Activated CD4-positive, alpha-beta T cell treated with anti-CD3 and anti-CD28 coated beads for 48 hours (primary cell): ENCODE measurements at places on chromosomes 1 and 21.

DNA sequence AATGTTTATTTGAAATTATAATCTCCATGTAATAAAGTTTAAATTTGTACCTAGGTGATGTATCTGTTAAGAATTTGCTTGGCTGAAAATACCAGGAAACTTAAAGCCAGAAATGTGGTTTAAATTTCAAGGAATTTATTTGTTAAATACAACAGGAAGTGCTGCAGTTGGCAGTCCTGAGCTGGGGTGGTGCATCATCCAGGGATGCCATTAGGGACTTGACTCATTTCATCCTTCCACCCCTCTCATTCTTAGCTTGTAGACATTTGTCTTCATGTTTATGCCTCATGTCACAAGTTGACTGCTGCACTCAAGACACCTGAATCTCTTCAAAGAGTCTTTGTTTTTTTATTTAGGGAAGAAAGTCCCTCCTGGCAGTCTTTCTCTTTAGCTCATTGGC, 175.9 kb downstream of the LHX8 start:
- no peak for DNase-seq

- no peak for DNase-seq
Observed at GRCh38 chr1:160080381-160081100, 797 bp upstream of the KCNJ9 start.

GRCh38 chr1:201215531-201216357, 25.1 kb downstream of the IGFN1 start:
- no peak for DNase-seq

DNA sequence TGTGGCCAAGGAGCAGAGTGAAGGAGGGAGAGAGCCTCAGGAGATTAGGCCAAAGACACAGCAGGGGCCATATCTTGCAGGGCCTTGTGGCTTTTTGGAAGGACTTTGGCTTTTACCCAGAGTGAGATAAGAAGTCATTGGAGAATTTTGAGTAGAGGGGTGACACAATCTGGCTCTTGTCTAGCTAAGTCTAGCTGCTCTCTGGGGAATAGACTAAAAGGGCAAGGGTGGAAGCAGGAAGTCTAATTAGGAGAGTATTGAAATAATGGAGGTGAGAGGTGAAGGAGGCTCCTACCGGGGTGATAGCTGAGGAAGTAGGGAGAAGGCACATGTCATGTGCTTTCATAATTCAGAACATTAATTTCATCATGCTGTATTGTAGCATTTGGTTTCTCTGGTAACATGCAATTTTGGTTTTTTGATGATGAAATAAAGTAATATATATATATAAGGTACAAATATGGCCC, 34.3 kb upstream of the KCNA3 start:
- no peak for DNase-seq

DNA sequence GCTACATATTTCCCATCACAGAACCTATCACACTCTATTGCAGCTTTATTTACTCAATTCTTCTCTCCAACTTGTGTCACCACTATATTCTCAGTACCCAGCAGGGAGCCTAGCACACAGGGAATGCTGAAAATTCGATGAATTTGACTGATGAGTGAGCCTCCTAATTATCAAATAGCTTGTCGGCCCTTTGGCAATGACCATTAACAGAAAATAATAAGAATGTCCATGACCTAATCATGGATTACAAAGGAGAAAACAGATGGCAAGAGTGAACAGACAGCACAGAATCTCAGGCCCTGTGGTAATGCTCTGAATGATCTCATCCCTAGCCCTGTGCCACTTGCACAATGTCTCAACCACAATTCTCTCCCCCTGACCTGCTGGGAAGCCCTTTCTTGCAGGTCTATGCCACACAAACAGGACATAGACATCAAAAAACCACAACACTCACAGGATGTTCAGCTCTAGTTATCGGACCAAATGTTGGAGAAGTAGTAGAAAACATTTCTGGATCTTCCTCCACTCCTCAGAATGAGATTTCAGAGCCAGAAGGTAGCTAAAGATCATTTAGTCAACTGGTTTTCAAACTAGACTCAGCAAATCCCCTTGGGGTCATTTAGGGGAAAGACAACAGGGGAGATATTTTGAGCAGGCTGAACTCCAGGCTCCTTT, 68.4 kb downstream of the LUZP1 start:
- DNase-seq = peak; percentile 52

DNA sequence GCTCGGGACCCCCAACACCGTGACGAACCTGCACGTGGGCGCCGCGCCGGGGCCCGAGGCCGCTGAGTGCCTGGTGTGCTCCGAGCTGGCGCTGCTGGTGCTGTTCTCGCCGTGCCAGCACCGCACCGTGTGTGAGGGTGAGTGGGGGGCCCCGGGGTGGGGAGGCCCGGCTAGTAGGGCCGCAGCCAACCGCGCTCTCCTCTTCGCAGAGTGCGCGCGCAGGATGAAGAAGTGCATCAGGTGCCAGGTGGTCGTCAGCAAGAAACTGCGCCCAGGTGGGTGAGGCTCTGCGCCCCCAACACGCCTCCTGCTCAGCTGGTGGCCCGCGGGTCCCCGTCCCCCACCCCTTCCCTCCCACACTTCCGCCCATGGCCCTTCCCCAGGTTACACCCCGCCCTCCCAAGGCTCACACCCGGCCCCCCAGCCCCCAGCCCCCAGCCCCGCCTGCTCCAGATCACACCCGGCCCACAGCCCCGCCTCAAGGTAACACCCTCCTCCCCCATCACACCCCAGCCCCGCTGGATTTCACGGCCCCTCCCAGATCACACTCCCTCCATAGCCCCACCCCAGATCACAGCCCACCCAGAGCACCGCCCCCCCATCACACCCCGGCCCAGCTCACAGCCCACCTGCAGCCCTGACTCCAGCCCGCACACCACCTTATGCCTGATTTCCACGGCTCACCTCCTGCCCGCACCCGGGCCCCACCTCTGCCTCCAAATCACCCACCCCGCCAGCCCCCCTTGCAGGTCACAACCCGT, 2.4 kb upstream of the MMP23B start:
- peak; percentile 65 for DNase-seq

GRCh38 chr1:9589719-9590157, 1.0 kb downstream of the TMEM201 start:
- DNase-seq = peak; percentile 22

DNA sequence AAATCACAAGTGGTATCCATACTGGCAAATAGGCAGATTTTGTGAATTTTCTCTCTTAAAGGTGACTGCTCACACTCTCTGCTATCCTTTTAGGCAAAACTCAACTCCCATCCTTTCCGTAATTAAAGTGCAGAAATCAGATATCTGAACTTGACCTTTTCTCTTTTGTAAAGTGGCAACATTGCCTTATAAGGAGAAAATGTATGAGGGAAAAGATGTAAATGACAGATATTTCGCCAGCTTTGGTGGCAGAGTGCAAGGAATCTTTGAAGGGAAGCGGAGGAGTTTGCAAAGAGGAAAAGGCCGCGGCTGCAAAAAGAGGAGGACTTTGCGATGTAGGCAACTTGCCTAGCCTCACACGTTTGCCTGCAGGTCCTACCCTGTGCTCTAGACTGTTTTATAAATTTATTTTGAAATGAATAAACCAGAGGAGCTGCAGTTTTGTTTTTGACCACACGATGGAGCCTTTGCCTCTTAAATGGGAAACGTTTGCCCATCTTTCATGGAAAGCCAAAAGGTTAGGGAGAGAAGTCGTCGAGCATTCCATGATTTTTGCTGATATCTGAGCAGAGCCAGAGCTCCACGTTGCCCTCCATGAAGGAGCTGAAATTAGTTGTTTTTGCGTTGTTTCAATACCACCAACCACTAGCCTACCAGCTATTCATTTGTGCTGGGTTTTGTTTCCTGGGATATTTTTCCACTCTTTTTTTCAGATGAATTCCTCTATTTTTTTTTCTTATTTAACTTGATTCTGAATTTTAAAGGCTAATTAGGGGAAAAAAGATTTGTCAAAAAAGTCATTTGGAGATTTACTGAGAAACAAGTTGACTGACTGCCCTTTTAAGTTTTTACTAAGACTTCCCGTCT, 242.3 kb downstream of the LMX1A start:
- DNase-seq = peak; percentile 27

DNA sequence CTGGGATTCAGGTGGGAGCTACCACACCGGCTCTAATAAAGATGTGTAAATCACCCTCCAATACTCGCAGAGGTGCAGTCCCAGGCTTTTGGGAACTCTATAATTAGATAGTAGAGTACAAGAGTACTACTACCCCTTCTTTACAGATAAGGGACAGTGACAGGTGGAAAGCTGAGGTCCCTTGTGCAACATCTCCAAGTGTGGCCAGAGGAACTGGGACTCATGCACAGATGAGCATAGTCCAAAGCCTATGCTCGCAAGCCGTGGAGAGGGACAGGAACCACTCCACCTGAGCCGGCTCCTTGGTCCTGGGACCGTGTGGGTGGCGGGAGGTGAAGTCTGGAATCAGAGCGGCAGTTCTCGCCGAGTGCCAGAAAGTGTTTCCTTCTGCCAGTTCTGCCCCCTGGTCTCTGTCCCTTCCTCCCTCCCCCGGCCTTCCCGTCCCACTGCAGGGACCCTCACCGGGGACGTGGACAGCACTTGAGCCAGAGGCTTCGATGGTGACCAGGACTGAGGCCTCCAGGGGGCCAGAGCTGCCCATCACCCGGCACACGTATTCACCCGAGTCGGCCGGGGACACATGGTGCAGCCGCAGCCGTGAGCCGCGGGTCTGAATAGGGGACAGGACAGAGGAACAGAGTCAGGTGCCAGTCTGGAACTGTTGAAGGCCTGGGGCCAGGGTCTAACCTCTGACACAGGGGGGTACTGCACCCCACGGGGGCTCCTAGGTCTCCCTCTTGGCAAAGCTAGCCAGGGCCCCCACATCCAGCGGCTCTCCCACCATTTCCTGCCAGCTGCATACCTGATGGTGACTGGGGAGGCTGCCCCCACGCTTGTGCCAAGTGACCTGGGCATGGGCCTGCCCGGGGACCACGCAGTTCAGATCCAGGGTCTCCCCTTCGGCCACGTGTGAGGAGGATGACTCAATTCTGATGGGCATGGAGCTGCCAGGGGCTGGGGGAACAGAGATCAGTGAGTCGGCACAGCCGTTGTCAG, 33.9 kb downstream of the LDLRAD2 start:
- DNase-seq = no peak

DNA sequence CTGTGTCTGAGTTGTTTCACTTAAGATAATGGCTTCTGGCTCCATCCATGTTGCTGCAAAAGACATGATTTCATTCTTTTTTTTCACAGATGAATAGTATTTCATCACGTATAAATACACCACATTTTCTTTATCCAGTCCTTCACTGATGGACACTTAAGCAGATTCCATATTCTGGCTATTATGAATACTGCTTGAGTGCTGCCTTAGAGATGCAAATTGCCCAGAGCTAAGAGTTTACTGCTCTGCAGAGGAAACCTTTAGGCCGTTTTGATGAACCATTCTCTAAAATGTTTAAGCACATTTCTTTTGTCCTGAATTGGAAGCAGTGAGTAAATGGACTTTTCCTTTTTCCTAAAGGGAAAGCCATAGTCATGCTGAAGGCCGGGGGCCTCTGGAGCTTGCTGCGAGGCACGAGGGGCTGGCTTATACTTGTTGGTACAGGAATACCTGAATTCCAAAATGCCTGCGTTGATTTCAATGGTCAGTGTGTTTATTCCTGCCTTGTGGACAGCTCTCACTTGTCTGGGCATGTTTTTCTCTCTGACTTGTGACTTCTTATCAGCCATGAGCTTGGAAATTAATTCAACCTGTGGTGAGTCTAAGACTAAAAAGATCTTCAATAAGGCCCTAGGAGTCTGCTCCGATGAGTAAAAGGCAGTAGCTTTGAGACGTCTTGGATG, 201.0 kb upstream of the MAP1LC3C start:
- DNase-seq = no peak

- peak; percentile 23 for DNase-seq
Observed at GRCh38 chr1:234611847-234612351, 1.9 kb upstream of the IRF2BP2 start.

DNA sequence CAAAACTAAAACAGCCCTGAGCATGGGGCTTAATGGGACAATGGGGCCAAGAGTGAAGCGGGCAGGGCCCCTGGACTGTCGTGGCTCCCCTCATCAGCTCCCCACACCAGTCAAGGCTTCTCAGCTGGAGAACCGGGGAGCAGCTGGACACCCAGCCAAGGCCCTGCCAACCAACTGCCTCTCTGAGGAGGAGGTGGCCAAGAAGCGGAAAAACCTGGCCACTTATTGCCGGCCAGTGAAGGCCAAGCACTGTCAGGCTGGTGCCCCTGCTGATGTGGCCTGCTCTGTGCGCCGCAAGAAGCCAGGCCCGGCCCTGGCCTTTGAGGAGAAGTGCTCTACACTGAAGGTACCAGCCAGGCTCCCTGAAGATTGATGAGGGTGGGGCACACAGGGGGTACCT, 2.5 kb upstream of the CYB561D1 start:
- DNase-seq = no peak

- no peak for DNase-seq
Observed at GRCh38 chr1:36705629-36706028, 222.9 kb upstream of the CSF3R start.

DNA sequence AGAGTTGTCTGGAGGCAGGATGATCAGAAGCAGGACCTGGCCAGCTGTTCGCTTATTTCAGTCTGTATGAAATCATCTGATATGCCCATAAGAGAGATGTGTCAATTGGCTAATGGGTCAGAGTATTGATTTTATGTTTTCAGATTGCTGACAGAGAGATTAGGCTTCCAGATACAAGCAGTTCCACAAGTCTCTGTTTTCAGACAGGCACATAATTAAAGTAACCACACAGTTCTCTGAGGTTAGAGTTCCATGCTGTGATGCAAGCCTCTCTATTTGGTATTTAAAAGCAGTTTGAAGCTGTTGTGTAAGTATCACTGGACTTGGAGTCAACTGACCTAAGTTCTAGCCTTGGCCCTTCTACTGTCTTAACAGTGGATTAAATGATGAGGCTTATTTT, 50.1 kb downstream of the ATF6 start:
- DNase-seq = no peak

DNA sequence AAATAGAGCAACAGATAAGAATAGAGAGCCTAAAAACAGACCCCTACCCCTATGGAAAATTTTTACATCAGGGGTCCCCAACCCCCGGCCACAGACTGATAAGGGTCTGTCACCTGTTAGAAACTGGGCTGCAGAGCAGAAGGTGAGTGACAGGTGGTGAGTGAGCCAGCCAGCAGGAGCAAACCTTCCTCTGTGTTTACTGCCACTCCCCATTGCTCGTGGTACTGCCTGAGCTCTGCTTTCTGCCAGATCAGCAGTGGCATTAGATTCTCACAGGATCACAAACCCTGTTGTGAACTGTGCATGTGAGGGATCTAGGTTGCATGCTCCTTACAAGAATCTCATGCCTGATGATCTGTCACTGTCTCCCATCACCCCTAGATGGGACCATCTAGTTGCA, 174.1 kb downstream of the FOXD2 start:
- no peak for DNase-seq

DNA sequence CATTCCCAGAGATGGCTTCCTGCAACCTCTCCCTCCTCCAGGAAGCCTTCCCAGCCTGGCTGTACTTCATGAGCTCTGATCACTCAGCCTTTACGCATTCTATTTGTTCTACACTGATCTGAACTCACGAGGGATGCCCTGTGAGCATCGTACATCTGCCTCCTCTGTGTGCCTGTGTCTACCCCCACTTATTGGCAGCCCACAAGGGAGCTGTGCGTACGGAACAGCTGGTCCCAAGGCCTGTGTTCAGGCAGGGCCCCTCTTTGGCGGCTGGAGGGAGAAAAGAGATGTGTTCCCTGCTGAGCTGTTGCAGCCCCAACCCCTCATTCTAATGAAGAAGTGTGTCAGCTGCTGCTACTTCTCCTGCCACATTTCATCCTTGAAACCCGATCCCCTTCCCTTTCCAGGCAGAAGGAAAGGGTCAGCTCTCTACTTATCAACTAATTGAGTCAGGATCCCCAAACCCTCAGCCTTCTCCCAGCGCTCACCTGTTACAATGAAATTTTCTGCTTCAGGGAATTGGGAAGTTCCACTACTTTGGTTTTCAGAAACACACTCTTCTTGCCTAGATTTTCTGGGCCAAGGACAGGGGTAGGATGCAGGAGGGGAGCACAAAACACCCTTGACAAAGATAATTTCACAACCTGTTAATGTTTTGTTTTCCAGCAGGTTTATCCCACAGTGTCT, 3.2 kb downstream of the INKA2 start:
- DNase-seq = no peak
